ENCODE measurements at places on chromosomes 4 and X.

GRCh38 chr4:105594099-105595010, 41.9 kb downstream of the ARHGEF38 start:
- DNase-seq: no peak

- DNase-seq: no peak
Observed at GRCh38 chr4:128663325-128663724, 146.2 kb upstream of the JADE1 start.

DNA sequence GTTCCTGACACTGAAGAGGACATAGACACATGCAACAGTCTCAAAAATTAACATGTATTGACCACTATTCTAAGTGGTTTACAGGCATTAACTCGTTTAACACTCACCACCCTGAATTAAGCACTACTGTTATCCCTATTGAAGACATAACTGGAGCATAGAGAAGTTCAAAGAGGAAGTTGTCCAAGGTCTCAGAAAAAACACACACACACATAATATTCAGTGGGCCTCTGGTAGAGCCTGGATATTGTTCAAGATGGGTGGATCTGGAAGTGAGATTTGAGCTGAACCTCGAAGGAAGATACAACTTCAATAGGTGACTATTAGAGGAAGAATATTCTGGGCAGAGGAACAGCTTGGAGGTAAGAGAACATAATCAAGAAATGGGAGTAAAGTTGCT, 334.9 kb downstream of the HNRNPD start:
- no peak for DNase-seq

DNA sequence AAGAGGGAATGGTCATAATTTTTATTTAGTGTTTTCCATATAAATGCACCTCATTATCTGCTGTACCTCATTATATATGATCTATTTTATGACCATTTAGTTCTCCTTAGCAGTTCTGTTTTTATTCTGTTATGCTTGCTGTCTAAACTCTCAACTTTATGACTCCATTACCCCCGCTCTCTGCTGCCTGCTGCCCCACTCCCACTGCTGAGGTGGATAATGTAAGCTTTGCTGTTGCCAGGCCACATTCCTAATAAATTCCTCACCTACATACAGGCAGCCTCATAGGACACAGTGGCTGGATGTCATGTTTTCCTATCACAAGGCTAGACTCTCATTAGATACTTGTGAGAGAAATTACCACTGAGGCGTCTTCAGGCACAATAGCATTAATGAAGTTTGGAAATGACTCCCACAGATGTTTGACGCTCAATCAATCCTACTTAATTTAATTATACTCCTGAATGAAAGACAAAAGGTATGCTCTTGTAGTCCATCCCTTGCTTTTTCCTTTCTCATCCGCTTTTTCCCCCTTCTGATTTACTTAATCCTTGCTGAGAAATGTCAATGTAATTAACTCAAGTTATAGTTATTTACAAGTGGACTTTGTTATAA, 497.5 kb upstream of the IGFBP7 start:
- no peak for DNase-seq

DNA sequence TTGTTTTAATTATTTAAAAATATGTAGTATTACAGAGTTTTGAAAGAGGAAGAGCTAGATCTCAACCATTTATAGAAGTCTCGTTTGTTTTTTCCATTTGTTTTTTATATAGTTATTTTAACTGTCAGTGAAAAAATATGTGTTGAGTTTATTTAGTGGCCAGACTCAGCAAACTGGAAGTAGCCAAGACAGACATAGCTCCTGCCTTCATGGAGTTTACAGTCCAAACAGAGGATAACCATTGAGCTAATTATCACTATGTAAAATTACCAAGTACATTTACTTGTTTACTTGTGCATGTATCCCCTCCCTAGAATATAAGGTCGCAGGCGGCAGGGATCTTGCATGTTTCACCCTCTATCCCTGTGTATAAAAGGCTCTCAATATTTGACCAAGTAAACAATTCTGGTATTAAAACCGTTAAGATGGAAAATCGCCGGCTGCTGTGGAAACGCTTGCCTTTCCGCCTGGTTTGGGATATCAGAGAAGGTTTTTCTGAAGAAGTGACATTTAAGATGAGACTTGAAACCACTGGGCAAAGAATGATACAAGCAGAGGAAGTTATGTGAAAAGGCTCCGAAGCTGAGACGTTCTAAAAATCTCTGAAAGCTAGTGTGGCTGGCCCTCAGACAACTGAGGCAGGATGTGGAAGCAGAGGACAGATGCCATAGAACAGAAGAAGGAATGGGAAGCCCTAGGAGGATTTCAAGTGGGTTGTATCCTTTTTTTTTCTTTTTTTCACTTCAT, 1.3 kb upstream of the CCNI start:
- DNase-seq: no peak
